ENCODE measurements at places on chromosomes 3 and 15.
A peak's percentile ranks its signal among the peaks of the same experiment; 100 is the strongest.

DNA sequence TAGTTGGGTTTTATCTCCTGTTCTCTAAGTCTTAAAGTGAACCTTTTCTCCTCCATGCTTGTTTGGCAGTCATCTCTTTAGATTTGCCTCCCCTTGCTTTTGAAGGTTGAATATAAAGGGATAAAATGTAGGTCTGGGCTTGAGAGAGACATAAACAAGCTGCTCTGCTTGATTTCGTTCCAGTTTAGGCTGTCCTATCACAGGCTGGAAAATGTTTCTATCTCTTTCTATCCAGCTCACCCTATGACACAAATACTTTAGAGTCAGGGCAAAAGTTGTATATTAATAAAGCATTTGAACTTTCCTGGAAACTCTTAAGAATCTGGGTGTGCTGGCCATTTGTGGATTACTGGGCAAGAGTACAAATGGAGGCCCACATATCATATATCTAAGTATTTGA is 29.5 kb upstream of the ZBBX start:
- DNase-seq = no peak

- peak; percentile 87 for DNase-seq
Measured at GRCh38 chr3:184362668-184363546, 1.4 kb downstream of the POLR2H start.

GRCh38 chr3:16174026-16174355 is 489 bp upstream of the GALNT15 start:
- no peak for DNase-seq

GRCh38 chr15:38746211-38746610 is 181.6 kb upstream of the RASGRP1 start:
- no peak for DNase-seq

DNA sequence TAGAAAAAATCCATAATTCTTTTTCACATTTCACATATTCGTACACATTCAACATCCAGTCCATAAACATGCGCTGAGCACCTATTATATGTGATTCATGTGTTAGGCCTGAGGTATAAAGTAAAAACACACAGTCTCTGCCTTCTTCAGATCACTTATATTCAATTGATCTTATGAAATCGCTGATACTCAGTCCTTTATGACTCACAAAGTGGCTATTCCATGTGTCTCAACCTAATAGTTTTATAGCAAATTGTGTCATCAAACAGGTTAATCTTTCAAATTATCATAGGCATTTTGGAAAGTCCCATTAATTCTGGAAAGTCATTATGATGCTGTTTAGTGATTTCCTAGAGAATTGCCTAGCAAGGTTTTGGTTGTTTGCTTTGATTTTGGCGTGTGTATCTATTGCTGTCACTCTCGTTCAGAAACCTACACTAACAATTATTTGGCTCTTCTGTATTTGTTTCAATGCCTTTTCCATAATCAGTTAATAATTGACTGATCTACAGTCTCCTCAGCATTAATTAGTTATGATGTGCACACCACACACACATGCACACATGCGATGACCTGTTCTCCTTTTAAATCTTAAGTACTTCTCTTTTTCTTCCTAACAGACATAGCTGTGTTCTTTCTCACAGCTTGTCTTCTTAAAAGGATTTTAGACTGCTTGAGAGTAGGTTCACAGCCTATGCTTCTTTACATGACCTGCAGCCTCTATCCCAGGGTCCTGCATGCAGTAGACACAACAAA is 353.1 kb downstream of the MECOM start:
- DNase-seq = no peak

GRCh38 chr3:112350018-112350810 is 17.3 kb downstream of the CD200 start:
- no peak for DNase-seq

GRCh38 chr3:112187300-112187699 is 54.3 kb upstream of the GCSAM start:
- no peak for DNase-seq

DNA sequence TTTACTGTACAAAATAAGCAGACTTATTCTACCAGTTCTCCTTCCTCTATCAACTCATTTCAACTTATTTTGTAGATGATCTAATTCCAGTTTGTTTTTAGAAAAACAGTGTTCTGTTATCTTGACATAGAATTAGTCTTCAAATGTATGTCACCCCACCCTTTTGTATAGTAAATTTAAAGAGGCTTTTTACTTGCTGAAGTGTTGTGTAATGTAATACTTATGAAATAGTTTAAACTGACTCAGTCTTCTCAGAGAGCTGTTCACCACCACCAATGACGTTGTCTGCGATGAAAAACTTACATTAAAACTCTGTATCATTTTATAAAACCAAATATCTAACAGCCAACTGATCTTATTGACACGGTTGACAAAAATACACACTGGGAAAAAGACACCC is 82.9 kb downstream of the RAP2B start:
- DNase-seq = no peak

GRCh38 chr3:19347671-19348070 is 199.4 kb downstream of the KCNH8 start:
- DNase-seq = no peak

DNA sequence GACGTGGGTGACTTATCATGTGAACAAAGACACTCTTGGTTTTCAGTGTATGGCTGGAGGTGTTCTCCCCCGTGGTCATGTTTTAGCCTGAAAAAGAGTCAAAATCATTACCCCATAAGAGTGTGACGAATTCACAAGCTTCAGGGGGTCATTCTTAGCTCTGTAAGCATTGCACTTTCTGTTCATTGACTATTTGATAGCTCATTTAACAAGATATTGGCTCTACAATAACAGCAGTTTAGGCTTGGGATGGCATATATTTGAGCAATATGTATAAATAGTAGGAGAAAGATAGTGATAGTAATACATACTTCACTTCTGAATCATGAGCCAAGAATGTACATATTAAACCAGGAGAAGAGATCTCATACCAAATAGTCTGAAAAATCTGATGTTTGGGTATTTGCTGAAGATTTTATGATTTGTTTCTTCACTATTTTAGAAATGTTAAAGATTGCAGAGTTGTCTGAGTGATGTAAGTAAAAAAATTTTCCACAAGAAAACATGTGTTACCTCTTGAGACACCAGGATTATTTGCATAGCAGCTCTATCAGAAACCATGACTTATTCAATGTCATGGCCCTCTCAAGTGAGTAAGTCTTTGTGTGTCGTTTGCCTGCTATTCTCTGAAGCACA is 996.0 kb downstream of the OTOL1 start:
- DNase-seq = no peak

GRCh38 chr3:171772427-171773056 is 37.7 kb downstream of the PLD1 start:
- no peak for DNase-seq

- no peak for DNase-seq
Measured at GRCh38 chr3:150710097-150710496, 6.4 kb upstream of the ERICH6 start.

DNA sequence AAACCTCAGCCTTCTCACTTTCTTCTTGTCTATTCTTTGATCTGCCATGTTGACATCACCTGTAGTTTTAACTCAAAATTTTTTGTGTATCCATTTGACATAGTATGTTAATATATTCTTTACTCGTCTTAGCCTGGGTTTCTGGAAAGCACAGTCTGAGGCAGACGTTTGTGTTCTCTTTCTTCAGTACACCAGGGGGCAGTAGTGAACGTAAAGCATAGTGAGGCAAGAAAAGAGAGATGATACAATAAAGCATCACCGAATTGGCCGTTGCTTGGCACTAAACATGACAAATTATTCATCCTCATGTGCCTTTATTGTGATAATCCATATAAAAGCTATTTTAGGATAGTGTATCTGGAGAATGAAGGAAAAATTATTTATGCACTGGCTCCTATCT is 141.0 kb upstream of the MYRIP start:
- DNase-seq = no peak

GRCh38 chr15:45611305-45611704 is 23.5 kb upstream of the SQOR start:
- DNase-seq = no peak

DNA sequence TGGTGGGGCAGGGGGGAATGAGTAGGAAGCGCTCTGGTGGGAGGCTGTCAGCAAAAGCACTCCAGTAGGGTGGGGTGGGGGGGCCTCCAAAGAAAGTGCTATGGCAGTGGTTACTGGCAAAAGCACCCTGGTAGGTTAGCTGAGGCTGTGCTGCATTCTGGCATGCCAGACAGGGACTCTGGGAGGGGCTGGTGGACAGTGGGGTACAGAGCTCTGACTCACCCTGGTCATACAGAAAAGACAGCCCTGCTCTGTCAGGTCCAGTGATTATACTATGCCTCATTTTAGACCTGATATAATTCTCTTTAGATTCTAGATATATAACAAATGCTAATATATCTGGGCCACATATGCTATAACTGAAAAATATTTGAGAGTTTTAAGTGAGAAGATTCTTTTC is 82.8 kb upstream of the CPNE4 start:
- DNase-seq = no peak

DNA sequence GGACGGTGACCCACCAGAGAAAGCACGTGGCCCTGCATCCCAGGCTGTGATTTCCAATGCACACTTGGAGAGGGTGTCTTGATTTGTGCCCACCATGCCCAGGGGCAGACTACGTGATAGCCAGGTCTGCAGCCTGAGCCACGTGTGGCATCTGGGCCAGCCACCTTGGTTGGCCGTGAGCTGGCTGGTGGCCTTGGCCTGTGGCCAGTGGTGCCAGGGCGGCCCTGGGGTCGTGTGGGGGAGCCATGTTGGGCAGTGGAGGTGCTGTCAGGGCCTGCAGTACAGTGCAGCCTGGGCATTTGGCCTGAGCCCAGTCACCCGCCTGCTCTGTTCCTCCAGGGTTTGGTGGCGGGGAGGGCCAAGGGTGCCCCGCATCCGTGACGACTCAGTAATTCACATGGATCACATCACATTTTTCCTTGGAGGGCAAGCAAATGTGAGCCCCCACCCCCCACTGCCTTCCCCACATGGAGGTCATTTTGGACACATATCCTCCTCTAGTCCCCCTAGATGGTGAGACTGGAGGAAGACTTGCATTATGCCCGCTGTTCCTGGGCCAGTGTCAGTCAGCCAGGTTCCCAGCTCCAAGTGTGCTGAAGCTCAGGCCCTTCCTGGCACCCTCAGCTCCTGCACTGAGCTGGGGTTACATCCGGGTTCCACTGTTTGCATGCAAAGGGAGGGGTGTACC is 201.4 kb downstream of the UBE3A start:
- DNase-seq = no peak

- DNase-seq = no peak
Measured at GRCh38 chr3:51773529-51774056, 5.4 kb downstream of the IQCF6 start.

DNA sequence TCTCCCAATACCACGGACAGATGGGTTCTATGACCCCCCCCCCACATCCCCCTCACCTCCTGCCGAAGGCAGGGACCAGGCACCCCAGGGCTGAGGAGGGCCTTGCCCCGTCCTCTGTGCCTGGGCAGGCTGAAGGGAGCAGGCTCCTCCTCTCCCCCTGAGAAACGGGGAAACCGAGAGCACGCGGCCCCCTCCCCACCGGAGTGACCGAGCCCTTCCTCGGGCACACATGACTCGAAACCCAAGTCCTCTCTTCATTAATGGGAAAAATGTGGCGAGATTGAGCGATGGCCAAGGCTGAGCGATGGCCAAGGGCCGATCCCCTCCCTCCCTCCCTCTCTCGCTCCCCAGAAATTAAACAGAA is 7.0 kb downstream of the EPHB3 start:
- no peak for DNase-seq

GRCh38 chr3:71512000-71512399 is 71.5 kb downstream of the FOXP1 start:
- no peak for DNase-seq

GRCh38 chr3:42745776-42746454 is 27.1 kb downstream of the CCDC13 start:
- no peak for DNase-seq

GRCh38 chr15:58332676-58333400 is 99.0 kb upstream of the LIPC start:
- no peak for DNase-seq

GRCh38 chr15:78065973-78066946 is 11.3 kb downstream of the TBC1D2B start:
- no peak for DNase-seq

DNA sequence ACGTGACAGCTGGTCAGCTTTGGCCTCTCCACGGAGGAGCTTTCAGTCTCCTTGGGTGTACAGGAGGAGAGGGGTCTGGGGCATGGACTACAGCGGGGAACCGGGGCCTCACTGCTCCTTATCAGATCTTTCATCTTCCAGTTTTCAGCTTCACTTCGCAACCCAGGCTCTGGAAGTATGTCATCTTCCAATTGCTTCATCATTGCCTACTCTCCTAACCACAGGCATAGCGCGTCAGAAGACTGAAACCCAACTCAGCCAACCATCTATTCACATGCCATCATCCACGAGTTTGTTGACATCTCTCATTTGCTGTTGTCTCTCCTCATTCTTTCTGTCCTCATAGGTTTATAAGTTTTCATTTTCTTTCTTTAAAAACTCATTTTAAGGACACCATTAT is 119.5 kb downstream of the MYLK start:
- no peak for DNase-seq

GRCh38 chr15:25730918-25731317 is 132.2 kb downstream of the ATP10A start:
- no peak for DNase-seq

GRCh38 chr3:194749631-194750490 is 64.2 kb downstream of the FAM43A start:
- no peak for DNase-seq

DNA sequence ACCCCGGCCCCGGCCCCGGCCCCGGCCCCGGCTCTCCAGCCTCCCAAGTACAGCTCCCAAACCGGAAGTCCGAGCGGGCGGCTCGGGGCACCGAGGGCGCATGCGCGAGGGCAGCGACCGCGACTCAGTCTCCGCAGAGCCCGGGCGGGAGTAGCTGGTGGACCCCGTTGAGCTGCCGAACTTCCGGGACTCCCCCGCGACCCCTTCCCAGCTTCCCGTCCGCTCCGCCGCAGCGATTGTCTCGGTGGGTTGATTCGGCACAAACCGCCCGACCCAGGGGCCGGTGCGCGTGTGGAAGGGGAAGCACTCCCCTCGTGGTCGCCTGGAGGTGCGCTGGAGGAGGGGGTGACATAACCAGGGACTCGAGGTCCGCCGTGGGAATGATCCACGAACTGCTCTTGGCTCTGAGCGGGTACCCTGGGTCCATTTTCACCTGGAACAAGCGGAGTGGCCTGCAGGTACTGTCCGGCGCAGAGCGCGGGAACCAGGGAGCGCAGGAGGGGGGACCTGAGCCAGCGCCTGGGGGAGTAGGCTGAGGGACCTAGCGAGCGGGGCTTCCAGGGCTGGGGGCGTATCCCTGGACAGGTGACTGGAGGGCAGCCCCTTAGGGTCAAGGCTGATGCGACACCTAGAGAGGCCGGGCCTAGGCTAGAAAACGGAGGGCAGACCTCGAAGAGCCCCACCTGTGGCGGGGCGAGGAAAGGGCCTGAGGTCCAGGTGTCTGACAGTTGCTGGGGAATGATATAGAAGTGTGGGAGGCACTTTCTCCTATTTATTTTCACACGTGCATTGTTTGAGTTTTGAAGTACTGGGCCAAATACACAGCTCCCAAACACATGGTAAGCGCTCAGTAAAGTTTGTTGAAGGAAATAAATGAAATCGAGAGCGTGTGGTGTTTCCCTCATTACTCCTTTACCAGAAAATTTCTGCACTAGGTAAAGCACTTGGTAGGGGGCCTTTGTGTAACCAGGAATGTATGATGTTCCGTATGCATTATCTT is at the start of the genes TUBGCP4 and ZSCAN29:
TSS of gene TUBGCP4 (plus strand) at position 127 of the 1,000 bp plus-strand sequence. CDS start at position 381, 254 bp downstream.
TSS of gene ZSCAN29 (minus strand) at position 69 of the 1,000 bp plus-strand sequence. CDS start 1,130 bp downstream, outside the sequence.
- peak; percentile 44 for DNase-seq
